ENCODE measurements at places on chromosomes 12 and 14. TPM values are rescaled to one million over a fixed set of nuclear protein-coding genes. Genes with fewer than 3 reads are reported as not detected.

- no peak for DNase-seq
Measured at GRCh38 chr12:105231396-105231795, 4.6 kb downstream of the APPL2 start.

GRCh38 chr14:105852378-105853088 is 326.1 kb downstream of the TMEM121 start:
- DNase-seq: peak; percentile 83

- no peak for DNase-seq
Measured at GRCh38 chr12:862303-862911, 87.1 kb downstream of the RAD52 start.

DNA sequence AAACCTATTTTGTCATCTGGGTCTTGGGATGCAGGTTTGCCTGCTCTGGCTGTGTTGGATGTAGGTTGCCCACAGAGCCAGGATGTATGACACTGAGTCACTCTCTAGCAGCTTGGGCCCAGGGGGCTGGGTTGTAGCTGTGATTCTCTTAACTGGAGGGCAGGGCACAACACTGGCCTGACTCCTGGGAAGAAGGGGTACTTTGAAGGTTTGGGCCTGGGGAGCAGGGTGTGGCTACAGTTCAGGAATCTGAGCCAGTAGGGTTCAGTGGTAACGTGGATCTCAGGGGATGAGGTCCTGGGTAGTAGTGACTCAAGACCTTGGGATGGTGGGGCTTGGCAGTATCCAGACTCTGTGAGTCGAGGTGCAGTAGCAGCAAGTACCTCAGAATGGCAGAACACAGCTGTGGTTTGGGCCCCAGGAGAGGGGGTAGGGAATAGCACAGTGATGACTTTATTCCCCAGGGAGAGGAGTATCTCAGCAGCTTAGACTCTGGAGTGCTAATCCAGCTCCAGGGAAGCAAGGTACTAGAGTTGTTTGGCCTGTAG is 25.7 kb downstream of the TBC1D15 start:
- no peak for DNase-seq

- no peak for DNase-seq
Measured at GRCh38 chr12:15534874-15535273, 212.6 kb downstream of the PTPRO start.

The LRRIQ1 gene
- total RNA-seq: 0.14 TPM

DNA sequence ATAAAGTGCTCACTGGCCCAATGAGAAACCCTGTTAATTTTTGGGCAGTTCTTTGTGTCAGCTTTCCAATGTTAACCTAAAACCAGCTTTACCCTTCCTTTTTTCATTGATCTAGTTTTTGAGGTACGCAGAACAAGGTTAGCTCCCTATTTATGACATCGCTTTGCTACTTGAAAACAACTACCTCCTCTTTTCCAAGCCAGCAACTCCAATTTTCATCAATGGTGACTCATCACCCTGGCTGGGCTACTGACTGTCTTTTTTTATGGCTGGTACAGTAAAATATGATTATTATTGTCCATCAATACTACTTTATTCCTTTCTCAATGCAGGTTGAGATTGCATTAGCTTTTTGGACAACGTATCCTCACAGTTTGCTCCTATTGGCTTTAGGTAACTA is 22.5 kb upstream of the AKAP6 start:
- DNase-seq: no peak

DNA sequence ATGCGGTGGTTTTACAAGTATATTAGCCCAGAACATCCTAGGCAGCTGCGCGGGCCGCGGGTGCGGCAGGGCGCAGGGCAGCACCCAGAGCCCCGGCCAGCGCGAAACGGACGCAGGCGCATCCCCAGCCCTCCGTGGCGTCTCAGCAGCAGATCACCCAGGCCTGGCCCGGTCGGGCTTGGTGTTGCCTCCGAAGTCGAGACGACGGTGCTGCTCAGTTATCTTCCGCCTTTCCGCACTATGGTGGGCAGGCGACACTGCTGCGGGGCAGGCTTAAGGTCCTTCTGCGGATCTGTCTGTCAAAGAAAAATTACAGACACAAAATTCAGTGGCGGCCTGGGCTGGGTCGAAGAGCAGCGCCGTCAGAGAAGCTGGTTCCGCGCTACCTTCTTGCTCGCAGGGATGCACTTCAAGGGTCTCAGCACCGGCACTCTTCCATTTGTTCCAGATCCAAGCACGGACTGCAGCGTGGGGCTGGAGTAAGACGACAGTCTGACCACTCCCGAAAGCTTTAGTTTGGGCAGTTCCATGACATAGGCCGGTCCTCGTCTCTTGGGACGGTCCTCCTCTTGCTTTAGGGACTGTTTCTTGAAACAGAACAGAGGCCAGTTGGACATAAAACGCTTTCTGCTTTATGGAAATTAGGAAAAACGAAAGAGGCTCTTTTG is 75.8 kb downstream of the MOK start:
- DNase-seq: peak; percentile 64

DNA sequence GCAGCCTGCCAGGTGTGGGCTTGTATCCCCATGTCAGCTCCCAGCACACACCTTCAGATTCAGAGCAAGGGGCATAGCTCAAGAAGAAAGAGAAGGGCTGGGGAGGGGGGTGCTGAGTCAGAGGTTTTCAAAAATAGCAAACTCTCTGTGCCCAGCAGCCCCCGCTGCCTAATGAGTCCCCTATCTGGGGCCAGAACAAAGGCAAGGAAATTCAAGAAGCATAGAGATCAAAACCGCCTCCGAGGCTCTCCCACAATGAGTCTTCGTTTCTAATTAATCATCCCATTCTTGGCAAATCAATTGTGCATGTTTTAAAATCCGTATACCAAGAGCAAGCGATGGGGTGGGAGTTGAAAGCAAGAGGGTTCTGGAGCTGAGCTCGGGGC is 19.5 kb upstream of the CMKLR1 start:
- DNase-seq: no peak

DNA sequence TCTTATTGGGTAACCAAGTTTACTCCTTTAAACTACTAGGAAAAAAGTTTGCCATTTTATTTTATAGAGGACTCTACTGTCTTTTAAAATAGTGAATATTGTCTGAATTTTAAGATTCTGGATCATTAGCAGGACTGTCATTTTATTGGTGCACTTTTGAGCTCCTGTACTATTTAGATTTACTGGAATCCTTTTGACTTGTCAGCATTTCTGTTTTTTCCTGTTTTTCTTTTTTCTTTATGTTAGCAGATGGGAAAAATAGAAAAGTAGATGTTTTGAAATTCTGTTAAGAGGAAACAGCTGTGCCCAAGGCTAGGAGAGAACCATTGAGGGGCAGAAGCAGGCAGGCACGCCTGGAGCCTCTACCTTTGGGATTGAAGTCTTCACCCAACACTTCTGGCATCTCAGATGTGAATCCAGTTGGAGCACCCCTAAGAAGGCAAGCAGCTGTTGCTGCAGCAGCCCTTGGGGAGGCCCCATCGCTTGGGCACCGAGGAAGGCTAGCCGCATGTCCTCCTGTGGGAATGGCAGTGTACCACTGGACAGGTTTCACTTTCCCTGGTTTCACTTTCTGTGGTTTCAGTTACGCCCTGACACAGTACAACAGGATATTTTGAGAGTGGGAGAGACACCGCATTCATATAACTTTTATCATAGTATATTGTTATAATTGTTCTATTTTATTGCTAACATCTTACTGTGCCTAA is 11.5 kb downstream of the RIMKLB start:
- no peak for DNase-seq

The JAG2 gene
- 3.0 TPM for total RNA-seq

Measured in spleen (tissue), 13 donors.